ENCODE measurements at places on chromosomes 16 and 17.

- ATAC-seq, result no peak
Measured at GRCh38 chr16:75679366-75679765, 2.6 kb upstream of the CPHXL2 start.

- ATAC-seq, result no peak
Measured at GRCh38 chr16:31327646-31328225, 27.2 kb upstream of the ITGAX start.

- ATAC-seq, result no peak
Measured at GRCh38 chr16:30523768-30524574, 2.4 kb downstream of the ZNF768 start.

DNA sequence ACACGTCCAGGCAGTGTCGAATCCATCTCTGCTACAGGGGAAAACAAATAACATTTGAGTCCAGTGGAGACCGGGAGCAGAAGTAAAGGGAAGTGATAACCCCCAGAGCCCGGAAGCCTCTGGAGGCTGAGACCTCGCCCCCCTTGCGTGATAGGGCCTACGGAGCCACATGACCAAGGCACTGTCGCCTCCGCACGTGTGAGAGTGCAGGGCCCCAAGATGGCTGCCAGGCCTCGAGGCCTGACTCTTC, 7.2 kb upstream of the CD68 start:
- no peak for ATAC-seq

DNA sequence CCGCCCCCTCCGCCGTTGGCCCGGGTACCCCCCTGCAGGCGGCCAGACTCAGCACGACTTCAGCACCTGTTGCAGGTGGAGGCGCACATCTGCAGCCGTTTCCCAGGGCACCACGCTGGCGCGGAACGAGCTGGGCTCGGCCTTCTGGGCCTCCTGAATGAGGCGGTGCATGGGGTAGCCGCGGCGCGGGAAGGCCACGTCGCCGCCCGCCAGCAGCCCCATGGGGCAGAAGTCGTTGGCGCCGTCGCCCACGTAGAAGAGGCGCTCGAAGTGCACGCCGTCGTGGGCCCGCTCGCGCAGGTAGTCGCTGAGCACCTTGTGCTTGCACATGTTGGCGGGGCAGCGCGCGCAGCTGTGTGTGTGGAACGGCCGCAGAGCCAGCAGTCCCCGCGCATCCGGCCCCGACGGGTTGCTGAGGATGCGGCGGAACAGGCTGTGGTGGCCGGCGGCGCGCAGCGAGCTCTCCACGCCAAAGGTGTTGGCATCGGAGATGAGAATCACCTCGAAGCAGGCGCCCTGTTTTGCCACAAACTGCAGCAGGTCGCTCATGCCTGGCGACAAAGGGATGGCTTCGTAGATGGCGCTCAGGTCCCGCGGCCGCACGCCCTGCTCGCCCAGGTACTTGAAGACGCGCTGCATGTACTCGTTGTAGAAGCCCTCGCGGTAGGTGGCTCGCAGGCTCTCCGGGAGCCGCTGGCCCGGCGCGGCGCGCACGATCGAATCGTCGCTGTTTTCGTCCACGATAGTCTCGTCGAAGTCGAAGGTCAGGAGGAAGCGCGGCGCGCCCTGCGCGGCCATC, 6.2 kb downstream of the PHOSPHO1 start:
- ATAC-seq, result peak; percentile 44

DNA sequence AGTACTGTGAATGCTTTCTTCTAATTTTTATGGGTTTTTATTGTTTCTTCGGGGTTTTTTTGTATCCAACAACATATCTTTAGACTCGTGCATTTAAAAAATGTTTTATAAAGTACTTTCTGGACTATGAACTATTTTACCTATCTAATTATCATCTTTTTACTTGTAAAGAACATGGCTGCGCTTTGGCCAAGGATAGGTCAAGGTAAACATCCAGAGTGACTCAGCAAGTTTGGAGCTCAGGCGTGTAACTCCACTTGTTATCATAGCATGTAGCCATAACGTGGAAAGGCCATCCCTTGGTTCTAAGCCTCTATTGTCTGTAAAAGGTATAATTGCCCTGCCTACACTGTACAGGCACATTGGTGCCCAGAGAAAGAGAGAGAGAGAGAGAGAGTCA, 818.0 kb upstream of the GOT2 start:
- ATAC-seq, result no peak

DNA sequence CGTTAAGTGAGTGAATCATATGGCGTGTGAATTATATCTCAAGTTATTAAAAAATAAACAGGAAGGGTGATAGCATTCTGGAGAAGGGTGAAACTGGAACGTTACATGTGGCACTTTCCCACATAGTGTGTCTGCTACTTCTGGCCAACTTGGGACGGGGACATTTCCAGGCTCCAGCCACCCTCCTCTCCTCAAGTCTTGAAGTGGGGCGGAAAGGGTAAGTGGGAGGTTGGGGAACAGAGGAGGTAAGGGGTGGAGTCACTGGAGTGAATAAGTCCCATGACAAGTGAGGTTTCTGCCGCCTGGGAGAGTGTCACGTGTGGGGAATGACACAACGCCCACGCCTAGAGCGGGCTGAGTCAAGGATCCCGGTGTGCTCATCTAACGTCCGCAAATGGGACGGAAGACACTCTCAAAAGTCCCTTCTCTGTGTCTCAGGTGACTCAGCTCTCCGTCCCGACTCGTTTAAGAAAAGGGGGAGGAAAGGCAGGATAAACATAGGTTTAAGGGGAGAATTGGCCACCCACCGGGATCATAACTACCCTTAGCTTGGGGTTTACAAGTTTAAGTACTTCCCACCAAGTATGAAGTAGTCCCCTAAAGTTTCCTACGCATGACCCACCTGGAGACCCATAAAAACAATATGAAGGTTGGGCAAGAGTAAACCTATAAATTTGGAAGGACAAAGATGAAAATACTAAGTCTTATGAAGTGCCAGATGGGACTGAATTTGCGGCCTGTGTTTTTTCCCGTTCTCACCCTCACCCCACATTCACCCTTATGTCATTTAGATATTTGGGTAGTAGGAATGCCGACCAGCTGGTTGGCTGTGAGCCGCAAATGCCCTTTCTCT, 1.2 kb upstream of the SPAG9 start:
- peak; percentile 44 for ATAC-seq

- ATAC-seq, result peak; percentile 34
Measured at GRCh38 chr17:43840814-43841213, 6.2 kb upstream of the CD300LG start.

- no peak for ATAC-seq
Measured at GRCh38 chr16:19672378-19672777, 45.6 kb downstream of the KNOP1 start.

DNA sequence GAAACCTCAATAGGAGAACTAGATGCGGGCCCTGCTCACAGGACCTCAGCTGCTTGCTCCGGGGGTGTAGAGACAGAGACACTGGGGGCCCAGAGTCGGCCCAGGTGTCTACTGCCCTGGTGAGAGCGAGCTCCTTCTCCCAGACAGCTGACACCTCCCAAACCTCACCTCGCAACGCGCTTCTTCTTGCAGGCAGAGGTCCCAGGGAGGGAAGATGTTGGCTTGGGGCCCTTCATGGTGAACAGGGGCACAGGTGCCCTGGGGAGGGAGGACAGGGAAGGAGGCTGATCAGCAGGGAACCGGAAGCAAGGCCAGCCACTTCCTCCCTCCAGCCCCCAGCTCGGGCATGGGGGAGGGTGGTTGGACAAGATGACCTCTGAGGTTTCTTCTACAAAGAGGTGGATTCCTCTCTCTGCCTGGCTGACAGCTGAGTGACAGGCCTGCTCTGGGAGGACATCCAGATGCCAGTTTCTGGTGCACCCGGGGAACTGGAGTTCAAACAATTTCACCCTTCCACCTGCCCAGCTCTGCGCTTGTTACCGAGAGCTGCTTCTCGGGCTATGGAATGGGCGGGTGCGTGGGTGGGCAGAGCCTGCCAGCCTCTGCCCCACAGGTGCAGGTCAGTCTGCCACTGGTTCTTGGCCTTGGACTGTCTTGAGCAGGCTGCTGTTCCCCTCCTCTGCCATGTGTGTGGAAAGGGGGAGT, 11.7 kb upstream of the GFAP start:
- peak; percentile 11 for ATAC-seq

DNA sequence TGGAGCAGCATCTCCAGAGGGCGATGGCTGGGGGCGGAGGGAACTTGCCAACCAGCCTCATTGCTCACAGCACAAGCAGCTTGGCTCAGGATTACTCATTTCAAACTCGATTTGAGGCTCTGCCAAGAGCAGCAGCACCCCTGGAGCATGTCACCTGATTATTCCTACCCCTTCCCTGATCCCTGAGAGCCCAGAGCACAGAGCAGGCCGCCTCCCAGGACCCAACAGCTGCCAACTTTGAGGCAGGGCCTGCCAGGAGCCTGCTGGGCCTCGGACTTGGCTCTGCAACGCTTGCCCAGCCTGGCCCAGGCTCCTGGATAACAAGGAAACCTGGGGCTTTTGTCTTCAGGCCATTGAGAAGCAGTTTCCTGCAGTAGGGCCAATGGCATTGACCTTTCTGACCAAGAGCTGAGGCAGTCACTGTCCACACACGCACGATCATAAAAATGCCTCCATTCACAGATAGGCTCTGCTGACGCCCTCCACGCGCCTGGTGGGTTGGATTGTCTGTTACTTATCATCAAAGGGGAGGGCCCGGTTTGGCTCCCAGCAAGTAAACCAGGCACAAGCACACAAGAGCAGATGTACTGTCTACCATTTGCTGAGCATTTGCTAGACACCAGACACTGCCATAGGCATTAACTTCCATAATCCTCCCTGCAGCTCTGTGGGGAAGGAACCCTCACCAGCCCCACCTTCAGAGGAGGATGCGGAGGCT, 406.6 kb upstream of the EEF2KMT start:
- no peak for ATAC-seq

DNA sequence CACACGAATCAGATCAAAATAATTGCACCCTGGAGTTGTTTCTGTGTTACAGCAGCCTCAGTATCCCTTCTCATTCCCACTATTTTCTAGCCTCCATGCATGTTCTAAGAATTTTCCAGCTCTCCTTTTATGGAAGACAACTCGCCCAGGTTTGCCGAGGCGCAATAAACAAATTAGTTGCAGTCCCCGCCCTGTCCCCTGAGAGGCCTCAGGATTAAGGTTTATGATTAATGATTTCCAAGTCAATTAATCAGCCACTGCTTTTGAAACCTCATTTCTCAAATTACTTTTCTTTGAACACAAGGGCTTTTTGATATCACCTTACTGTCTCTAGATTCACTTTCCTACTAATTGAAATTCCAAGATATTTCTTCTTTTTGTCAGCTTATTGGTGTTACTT, 138.3 kb upstream of the HSBP1 start:
- no peak for ATAC-seq

DNA sequence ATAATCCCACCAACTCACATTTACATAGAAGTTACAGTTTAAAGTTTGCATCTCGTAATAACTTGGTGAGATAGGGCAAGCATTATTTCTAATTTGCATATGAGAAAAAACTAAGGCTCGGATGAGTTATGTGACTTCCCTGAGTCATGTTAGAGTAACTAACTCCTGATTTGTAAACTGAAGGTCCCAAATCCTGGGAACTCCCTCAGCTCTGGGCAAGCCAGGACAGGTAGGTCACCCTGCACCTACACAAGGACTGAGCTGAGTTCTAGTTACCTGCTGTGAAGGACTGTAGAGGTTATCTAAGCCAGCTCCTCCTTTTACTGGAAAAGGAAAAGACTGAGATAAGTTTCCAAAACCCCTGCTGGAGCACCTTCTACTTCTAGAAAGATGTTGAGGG, 92.1 kb upstream of the HLF start:
- no peak for ATAC-seq

DNA sequence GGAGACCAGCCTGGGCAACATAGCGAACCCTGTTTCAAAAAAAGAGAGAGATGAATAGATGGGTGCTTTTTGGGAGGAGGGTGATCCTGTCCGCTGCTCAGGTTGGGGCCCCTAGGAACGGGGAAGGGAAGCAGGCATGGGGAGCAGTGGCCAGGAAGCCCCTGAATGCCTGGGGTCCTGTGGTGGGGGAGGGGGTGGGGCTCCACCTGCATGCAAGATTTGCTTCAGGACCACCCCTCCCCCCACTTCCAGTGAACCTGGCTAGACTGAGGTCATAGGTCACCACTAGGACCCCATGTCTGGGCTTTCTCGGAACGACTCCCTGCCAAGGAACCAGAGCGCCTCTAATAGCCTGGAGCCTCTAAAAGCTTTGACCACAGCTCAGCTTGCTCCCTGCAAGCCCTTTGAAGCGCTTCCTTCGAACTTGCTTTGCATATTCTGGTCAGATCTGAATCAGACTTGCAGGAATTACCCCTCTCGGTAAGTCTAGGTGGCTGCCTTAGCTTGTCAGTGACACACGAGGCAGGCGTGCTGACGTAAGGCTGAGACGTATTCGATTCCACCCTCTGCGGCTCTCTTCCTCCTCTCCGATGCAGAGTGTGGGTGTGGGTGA, 3.7 kb downstream of the SOCS3 start:
- peak; percentile 82 for ATAC-seq

DNA sequence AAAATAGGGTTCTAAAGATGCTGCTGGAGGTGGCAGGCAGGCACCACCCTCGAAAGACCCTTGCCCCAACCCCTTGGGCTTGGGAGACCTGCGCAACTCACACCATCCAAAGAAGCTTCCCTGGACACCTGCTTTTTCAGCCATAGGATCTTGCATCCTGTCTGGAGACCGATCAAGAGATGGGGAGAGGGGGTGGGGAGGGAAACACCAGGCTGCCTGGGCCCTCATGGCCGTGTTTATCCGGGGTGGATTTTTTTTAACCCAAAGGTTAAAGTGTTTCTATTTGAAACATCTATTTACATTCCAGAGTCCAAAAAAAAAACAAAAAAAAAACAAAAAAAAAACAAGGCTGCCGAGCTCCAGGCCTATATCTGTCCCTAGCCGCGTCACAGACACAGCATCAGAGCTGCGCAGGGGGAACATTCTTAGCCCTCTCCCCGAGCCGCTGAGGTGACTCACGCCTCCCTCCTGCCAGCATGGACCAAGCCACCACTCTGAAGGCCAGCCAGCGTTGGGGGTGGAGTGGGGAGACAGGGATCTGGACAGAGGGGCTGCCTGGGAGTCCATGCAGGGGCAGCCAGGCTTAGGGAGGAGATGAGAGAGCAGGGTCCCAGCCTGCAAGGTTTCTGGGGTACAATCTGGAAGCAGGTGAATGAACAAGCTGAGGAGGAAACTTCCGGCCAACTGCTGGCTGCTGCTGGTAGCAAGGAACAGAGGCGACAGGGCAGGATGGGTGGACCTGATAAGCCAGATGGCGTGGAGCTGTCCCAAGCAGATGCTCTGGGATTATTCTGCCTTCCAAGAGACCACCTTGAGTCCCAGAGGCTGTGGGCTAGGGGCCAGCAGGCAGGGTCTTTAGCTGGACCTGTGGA, 14.8 kb downstream of the HDAC5 start:
- ATAC-seq, result no peak

- no peak for ATAC-seq
Measured at GRCh38 chr16:55842369-55843104, 9.6 kb upstream of the CES1 start.

- ATAC-seq, result peak; percentile 1
Measured at GRCh38 chr17:57986841-57987580, 1.0 kb downstream of the VEZF1 start.

Measured in stimulated activated memory B cell treated with anti-CD40 and anti-IgM and Interleukin-4, amounts not matched to agents 10 μg/mL and 1 μg/mL and 100 μg/mL, for 72 hours (primary cell).